NCI-H2171 (cell line): ENCODE measurements at places on chromosomes 3 and 15.

- DNase-seq = no peak
Measured at GRCh38 chr3:170614214-170614966, 28.5 kb upstream of the SLC7A14 start.

DNA sequence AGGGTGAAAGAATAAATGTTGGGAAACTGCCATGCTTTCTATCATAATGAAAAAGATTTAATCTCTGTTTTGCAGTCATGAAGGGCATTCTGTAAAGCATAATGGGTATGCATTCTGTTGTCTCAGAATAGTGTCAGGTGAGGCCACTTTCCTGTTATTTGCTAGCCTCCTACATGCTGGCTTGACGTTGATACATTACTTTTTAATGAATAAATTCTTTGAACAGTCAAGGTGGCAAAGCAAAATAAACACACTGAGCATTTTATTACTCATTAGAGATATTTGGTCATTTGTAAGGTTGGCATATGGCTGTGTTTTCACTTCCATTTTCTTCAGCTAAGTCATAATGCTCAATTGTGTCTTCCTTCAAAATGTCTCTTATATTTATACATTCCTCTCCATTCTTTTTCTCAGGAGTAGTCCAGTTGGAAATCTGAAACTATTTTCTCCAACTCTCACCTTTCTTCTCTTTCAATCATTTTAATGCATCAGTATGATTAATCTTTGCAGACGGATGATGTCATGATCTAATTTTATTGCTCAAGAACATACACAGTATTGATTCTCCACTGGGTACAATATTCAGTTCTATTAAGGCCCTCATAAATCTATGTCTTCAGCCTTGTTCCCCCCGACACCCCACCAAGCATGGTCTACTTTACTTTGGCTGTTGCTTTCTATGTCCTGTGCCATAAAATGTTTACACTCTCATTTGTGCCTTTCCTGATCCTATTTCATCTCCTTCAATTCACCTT is 290.7 kb downstream of the GBE1 start:
- DNase-seq = no peak

- DNase-seq = no peak
Measured at GRCh38 chr3:165640031-165640430, 197.2 kb downstream of the BCHE start.

- no peak for DNase-seq
Measured at GRCh38 chr3:33758864-33759263, 39.6 kb upstream of the PDCD6IP start.

- no peak for DNase-seq
Measured at GRCh38 chr3:63588895-63589294, 63.6 kb upstream of the SNTN start.

- DNase-seq = no peak
Measured at GRCh38 chr15:94804613-94805012, 573.3 kb downstream of the MCTP2 start.

DNA sequence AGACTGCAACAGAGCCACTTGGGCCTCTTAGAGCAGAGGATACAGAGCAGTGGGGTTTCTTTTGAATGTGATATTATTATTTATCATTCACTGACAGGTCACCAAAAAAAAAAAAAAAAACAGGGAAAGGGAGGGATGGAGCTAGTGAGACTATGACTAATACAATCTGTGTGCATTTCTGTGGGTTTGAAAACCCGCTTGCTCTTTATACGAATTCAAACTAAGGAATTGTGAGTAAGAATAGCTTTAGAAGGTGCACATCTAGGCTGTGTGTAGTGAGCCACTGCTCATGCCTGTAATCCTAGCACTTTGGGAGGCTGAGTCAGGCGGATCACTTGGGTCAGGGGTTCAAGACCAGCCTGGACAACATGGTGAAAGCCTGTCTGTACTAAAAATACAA is 186.6 kb upstream of the MANF start:
- no peak for DNase-seq

- no peak for DNase-seq
Measured at GRCh38 chr3:178198329-178198728, 337.9 kb upstream of the KCNMB2 start.

- no peak for DNase-seq
Measured at GRCh38 chr15:22845289-22845900, 6.9 kb downstream of the NIPA2 start.

DNA sequence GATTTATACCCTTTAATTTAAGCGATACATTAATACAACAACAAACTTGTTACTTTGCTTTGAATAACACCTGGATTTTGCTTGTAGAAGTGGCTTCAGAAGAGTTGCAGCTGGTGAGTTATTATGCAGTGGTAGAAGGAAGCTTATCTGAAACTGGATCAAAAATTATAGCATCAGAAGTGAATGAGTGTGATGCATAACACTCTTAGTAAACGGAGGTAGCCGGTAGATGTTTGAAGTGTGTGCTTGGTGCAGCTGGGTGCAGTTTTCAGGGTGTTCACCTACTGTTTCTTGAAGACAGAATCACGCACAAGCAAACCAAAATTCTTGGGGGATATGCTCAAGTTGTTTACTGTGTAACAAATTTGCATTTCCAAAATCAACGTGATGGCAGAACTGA is 103.1 kb downstream of the MITF start:
- DNase-seq = no peak

- peak; percentile 47 for DNase-seq
Measured at GRCh38 chr3:197029511-197030167, at the start of gene MELTF. Gene MELTF (minus strand): TSS chr3:197029817. CDS start chr3:197029702, 115 bp downstream.
